ENCODE measurements at places on chromosomes 5 and 9.

DNA sequence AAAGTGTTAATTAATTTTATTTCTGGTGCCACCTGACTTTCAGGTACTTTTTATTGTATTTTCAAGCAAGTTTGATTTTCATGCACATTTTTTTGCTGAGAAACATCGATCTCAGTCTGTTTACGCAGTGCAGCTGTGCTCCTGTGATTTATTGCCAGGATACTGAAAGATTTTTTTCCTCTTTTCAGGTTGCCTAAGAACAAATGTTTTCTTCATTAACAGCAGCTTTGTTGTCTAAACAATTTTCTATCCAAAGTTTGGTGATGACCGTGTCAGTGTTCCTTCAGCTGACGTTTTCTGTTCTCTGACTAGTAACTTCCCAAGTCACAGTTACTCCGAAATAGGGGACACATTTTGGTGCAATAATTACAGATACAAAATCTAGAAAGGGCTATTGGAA is 78.1 kb downstream of the VCAN start:
- DNase-seq, result no peak

- DNase-seq, result no peak
These were observed 70.9 kb downstream of the EGFLAM start for GRCh38 chr5:38329132-38329715.

GRCh38 chr9:129384491-129385210 is 206.6 kb upstream of the IER5L start:
- no peak for DNase-seq

- no peak for DNase-seq
These were observed 76.5 kb upstream of the OLFM1 start for GRCh38 chr9:135010921-135011320.

DNA sequence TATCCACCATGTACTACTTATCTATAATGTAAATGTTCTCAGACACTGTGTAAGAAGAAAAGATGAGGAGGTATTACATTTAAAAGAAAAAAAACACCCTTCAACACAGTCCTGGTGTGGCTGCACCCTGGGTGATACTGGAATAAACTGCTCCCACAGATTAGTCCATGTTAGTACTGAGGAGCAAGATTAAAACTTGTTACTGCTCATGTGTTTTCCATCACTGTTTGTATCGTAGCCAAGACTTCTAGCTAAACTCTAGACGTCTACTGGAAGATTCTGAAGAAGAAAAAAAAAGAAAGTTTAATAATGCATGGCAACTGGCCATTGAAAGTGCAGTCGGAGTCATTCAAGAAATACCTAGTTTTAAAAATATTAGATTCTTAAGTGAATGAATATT is at the start of gene ASPN:
Gene ASPN, minus strand, starts transcription at position 178 of the 400 bp plus-strand sequence.
- DNase-seq, result no peak

GRCh38 chr5:17896605-17897004 is 262.3 kb downstream of the TAF11L14 start:
- DNase-seq, result no peak

Measured in stimulated activated CD4-positive, alpha-beta T cell treated with anti-CD3 and anti-CD28 coated beads, TNF-alpha, amount 100 ng/mL, for 48 hours (primary cell).